ENCODE measurements at places on chromosomes 16 and 17. TPM values are rescaled to one million over a fixed set of nuclear protein-coding genes. Genes with fewer than 3 reads are reported as not detected.

- DNase-seq, result no peak
These were observed 13.7 kb downstream of the CANT1 start for GRCh38 chr17:78995761-78996451.

DNA sequence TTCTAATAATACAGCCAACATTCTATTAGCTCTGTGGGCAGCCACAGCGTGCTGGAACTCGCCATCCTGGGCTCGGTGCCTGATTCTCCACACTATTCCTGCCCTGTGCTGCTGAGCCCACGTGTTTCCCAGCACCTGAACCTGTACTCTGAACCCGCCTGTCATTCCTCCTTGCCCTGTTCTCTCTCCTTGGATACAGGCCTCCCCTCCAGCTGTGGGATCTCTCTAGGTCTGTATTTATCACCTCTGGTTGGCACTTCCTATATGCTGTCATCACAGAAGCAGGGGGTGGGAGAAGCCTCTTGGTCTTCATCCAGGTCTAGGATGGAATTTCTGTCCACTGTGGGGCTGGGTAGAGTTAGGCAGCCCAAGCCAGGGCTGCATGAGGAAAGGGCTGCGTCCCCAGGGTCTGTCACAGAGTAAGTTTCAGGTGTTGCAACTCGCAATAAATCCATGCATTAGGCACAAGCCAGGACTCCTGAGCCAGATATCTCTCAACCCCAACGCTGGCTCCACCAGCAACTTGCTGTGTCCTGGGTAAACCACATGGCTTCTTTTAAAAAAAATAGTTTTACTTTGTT is 56.0 kb downstream of the ABAT start:
- no peak for DNase-seq

The GNG13 gene
- total RNA-seq, result not detected

GRCh38 chr17:64180089-64181073 is 50.4 kb upstream of the ERN1 start:
- DNase-seq, result no peak

The SBK1 gene
- total RNA-seq, result not detected

- DNase-seq, result no peak
These were observed 142.4 kb upstream of the SOX9 start for GRCh38 chr17:71978435-71978834.

DNA sequence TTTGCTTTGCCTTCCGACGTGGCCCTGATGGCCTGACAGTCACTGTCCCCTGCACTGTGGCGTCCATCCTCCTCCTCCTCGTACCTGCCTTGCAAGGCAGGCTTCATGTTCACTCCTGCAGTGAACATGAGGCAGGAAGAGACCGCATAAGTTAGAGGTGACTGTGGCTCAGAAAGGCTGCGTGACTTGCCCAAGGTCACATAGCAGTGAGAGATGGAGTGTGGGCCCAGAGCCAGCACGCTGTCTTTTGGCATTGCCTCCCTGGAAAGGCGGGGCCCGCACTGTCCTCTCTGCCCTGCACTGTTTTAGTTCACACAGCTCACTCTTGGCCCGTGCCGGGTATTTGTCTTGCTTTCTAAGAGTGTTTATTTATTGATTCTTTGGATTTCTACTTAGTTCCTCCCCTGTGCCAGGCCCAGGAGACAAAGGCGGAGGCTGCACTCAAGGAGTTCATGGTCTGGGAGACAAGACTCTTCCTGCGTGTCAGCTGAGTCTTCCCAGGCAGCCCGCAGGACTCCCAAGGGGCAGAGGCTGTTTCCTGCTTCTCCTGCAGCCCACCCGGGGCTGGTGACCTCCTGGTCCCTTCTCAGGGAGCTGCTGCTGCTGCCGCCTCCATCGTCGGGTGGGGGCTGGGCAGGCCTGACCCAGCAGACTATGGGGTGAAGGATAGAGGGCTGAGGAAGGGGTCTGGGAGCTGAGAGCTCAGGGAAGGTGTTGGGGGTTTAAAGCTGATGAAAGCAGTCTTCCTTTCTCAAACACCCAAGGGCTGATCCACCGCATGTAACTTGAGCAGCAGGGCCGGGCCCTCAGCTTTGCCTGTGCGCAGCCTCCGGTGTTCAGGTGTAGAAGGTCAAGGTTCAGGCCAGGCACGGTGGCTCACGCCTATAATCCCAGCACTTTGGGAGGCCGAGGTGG is 12.7 kb downstream of the CYGB start:
- peak; percentile 40 for DNase-seq

The SRCIN1 gene
- total RNA-seq, result not detected

DNA sequence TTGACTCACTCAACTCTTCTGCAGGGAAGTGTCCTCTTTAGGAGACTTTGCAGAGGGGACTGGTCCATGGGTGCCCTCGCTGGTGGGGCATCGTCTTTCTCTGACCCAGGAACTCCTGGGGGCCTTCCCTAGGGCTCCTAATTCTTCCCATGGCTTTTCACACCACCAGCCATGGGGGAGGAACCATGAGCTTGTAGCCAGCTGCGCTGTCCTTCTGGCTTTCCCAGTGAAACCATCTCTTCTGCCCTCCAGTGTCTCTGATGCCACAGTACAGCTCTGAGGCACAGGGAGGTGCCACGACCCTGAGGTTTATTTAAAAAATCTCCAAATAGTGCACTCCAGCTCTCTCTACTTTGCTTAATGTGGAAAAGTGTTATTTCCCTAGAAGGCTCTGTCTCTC is 78.6 kb downstream of the SDR42E1 start:
- no peak for DNase-seq

The INCA1 gene
- total RNA-seq, result 0.23 TPM
